Osteocyte (in vitro differentiated cells): ENCODE measurements at places on chromosomes 16 and 17.

- no peak for DNase-seq
These were observed 11.7 kb downstream of the SOCS3 start for GRCh38 chr17:78348055-78348770.

GRCh38 chr16:79769270-79769927, 168.9 kb upstream of the MAF start:
- no peak for DNase-seq

- DNase-seq: peak; percentile 92
These were observed at the start of gene ITPRIPL2 for GRCh38 chr16:19113577-19114358. TSS of gene ITPRIPL2 (plus strand) at chr16:19113964. CDS start at chr16:19114462, 498 bp downstream.

DNA sequence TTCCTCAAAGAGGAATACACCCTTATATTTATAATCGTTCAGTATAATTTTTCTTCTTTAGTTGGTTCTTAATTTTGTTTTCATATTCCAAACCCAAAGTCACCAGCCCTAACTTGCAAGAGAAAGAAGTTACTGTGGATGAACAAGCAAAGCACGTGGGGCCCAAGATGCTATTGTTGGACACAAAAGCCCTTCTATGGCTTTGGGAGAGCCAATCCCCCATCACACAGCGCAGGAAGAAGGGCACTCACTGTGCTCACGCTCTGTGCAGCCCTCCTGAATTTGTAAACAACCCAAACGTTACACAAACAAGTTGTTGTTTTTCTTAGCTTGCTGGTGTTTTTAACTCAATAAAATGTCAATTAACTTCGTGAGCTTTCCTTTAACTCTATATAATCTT, 22.5 kb downstream of the SPPL2C start:
- DNase-seq: no peak

- no peak for DNase-seq
These were observed 5.1 kb downstream of the CD300E start for GRCh38 chr17:74618451-74618850.

- DNase-seq: no peak
These were observed 154.7 kb upstream of the PLCG2 start for GRCh38 chr16:81624403-81624759.

DNA sequence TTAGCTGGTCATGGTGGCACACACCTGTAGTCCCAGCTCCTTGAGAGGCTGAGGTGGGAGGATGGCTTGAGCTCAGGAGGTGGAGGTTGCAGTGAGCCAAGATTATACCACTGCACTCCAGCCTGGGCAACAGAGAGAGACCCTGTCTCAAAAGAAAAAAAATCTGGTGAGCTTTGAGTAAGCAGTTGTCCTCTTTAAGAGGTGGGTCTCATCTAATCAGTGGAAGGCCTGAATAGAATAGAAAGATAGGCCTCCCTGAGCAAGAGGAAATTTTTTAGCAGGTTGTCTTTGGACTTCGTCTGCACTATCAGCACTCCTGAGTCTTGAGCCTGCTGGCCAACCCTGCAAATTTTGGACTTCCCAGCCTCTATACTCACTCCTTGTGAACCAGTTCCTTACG, 266.0 kb upstream of the ZFHX3 start:
- DNase-seq: no peak

DNA sequence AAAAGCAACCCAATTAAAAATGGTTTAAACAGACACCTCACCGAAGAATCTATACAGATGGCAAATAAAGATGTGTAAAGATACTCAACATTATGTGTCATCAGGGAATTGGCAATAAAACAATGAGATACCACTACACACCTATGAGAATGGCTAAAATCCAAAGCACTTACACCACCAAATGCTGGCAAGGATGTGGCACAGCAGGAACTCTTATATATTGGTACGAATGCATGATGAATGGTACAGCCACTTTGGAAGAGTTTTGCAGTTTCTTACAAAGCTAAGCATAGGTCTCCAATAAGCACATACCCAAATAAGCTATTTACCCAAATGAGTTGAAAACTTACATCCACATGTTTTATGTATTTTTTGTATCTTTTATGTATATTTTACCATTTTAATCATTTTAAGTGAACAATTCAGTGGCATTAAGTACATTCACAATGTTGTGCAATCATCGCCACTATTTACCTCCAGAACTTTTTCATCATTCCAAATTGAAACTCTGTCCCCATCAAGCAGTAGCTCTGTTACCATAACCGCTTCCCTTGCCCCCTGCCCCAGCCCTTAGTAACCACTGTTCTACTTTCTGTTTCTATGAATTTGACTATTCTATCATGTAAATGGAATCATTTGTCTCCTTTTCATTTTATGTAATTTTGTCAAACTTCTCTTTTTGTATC, 6.7 kb upstream of the ALDH3A2 start:
- no peak for DNase-seq

DNA sequence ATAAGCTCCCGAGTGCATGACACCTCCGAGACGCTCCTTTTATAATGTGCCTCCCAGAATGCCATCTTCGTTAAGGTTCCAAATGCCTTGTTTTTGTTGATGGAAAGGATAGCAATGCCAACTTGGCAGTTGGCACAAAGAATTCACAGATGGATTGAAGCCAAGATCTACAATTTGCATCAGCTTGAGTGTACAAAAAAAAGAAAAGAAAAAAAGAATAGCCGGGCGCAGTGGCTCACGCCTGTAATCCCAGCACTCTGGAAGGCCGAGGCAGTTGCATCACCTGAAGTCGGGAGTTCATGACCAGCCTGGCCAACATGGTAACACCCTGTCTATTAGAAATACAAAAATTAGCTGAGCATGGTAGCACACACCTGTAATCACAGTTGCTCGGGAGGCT, 7.6 kb downstream of the TBC1D16 start:
- DNase-seq: no peak
